Tibial nerve (tissue), 4 donors: ENCODE measurements at places on chromosomes 13 and 19.

DNA sequence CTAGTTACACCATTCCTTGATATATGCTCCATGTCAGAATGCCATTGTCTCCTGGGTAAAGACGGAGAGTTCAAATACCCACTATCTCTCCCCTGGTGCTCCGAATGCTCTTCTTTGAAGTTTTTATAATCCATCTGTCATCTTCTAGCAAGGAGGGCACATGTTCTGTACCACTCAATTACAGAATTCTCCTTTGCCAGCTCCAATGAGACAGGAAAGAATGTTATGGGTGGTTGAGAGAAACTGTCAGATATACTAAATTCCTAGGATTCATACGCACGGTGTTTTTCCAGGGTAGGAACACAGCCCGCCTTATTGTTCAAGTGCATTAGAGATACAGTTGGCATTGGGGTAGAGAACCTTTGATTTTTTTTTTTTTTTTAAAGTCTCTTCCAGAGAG lies 118.0 kb upstream of the ZNF536 start:
- no peak for DNase-seq

- no peak for DNase-seq
Measured at GRCh38 chr13:110610955-110611595, 4.3 kb upstream of the NAXD start.

DNA sequence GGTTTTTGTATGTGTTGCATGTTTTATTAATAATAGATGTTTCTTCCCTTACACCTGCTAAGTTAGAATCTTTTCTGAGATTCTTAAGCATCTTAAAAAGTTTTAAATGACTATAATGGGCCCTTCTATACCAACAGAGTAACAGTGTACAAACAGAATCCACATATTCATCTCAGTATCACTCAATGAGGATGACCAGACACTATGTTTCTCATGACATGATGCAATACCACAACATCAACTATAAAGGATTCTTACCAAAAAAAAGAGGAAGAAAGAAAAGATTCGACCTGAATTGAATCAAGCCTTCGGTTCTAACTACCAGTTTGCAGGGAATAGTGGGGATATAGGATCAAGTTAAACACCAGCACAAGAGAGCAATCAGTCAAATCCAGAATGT lies 56.5 kb downstream of the INTS6 start:
- DNase-seq, result no peak

DNA sequence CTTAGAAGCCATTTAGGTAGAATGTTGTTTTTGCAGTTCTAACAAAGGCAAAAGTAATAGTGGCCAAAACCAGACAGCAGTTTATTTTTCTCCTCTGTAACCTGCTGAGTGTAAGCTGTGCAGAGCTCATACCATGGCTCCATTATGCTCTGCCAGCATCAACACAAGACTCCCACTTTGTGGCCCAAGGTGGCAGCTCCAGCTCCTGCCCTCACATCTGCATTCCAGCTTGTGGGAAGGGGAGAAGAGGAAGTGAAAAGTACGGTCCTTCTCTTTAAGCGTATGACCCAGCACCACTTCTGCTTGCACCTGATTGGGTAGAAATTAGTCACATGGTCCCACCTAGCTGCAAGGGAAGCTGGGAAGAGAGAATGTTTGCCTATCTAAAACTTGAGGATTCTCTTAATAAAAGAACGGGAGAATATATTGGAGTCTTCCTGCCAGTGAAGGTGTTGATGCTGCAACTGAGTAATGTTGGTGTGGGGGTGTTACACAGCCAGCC lies 19.2 kb downstream of the ADGRE1 start:
- no peak for DNase-seq

DNA sequence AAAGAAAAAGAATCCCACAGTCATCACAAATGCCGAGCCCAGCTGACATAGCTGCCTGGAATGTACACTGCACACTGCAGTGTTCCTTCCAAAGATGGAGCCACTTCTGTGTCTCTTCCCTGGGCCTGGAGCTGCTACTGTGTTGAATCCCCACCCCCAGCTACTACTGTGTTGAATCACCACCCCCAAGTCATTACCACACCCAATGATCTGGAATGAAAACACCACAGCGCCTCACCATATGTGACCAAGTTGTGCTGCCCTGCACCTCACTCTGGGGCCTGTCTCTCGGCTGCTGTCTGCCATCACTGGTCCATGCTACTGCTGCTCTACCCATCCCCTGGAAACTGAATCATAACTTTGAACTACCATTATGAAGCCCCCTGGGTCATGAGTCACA lies 861.2 kb downstream of the UQCRFS1 start:
- DNase-seq, result no peak

DNA sequence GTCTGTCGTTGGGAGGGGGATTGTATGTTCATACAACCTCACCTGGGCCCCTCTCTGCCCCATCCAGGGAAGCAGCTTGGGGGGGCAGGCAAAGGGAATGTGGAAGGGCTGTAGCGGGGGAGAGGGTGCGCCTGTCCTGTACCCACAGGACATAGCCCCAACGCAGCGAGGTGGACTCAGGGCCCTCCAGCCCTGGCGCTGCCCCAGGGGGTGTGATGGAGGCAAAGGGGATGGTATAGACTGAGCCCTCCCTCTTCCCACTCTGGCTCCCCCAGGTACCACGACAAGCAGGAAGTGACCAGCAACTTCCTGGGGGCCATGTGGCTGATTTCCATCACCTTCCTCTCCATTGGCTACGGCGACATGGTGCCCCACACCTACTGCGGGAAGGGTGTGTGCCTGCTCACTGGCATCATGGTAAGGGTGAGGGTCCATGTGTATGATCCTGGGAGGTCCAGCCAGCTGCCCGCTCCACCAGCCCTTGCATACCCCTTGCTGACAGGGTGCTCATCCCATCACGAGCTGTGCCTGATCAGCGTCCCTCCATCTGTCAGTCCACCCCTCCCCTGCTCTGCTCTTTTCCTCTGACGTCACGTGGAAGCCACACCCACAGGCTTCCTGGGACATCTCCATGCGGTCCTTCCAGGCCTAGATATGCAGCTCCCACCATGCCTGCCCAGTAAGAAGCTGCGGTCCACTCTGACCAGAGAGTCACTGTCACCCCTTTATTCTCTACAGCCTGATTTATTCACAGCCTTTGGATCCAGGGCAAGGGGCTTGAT lies 18.3 kb downstream of the KCNN1 start:
- DNase-seq, result no peak

- no peak for DNase-seq
Measured at GRCh38 chr19:4181053-4181508, 1.3 kb downstream of the SIRT6 start.

DNA sequence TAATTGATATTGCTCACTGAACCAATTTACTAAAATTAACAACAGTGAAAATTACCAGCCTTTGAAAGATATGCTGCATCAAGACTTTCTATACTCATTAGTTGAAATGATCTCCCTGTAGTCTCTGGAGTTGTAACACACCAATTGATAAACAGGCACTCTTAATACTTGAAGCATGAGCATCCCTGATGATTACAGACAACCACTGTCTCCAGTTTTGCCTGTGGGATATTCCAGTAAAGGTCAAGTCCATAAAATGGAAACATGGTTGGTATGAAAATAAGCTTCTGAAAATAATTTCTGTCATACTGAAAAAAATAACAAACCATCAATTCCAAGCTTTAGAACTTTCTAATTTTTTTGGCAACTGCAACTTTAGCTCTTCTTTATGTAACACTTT lies 405.8 kb downstream of the SPRY2 start:
- DNase-seq, result no peak

GRCh38 chr13:25847145-25847544 lies 204.7 kb downstream of the SHISA2 start:
- no peak for DNase-seq

- DNase-seq, result no peak
Measured at GRCh38 chr19:5192568-5192967, 148.0 kb downstream of the PTPRS start.

- DNase-seq, result no peak
Measured at GRCh38 chr13:51065372-51066090, 45.5 kb downstream of the C13orf42 start.

- no peak for DNase-seq
Measured at GRCh38 chr19:46014534-46014933, 8.3 kb downstream of the PGLYRP1 start.

- DNase-seq, result no peak
Measured at GRCh38 chr13:40200273-40200978, 466.0 kb downstream of the FOXO1 start.
